ENCODE measurements at places on chromosomes 1 and 21.

- no peak for DNase-seq
These were observed 40.0 kb downstream of the SYNJ1 start for GRCh38 chr21:32687643-32688345.

DNA sequence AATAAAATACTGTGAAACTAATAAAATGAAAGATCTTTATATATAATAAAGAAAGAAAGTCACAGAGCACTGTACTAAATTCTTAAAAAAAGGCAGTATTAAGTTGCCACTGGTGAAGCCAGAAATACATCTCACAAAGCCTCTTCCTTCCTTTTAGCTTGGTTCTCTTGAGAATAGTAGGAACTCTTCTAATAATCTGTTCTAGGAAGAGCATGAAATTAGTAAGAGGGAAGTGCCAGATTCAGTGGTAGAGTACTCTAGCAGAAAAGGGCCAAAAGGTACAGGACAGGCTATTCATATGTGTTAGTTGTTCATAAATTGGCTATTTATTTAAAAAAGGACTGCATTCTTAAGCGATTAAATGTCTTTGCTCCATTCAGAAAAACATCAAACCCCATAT lies 33.7 kb downstream of the CTTNBP2NL start:
- no peak for DNase-seq

- no peak for DNase-seq
These were observed 46.9 kb downstream of the IL23R start for GRCh38 chr1:67213164-67213563.

- DNase-seq: no peak
These were observed 1.1 kb downstream of the GRIK1 start for GRCh38 chr21:29938776-29939103.

- DNase-seq: no peak
These were observed 2.2 kb downstream of the C1QTNF12 start for GRCh38 chr1:1244192-1244811.

GRCh38 chr1:180131510-180131909 lies 23.2 kb upstream of the QSOX1 start:
- DNase-seq: no peak

GRCh38 chr1:91981996-91982609 lies 32.9 kb downstream of the BRDT start:
- no peak for DNase-seq

GRCh38 chr1:244647819-244648218 lies 5.1 kb upstream of the DESI2 start:
- no peak for DNase-seq

DNA sequence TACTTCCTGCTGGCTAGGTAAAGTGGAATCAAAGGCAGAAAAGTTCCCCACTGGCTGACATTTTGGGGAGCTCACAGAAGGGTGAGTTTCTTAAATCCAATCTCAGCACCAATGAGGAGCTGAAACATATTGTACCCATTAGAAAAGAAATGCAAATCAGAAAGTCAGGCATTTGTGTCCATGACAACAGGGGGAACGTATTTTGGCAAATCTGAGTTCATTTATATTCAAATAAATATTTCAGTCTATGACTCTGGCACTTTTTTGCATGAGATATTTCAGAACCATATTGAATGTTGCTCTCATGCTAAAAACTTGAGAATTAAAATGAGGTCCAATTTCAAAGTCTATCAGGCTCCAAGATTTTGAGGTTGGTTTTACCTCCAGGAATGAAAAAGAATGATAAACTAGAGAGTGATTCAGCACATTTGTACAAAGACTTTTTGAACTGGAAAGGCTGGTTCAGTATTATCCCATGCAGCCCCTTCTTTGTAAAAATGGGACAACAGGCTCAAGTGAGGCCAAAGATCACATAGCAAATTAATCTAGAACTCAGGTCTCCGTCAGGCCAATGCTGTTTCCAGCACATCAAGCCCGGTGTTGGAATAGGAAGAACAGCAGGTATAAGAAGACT lies 202.2 kb downstream of the RRAGC start:
- no peak for DNase-seq

GRCh38 chr1:182601416-182601786 lies 2.8 kb downstream of the RGS16 start:
- no peak for DNase-seq

DNA sequence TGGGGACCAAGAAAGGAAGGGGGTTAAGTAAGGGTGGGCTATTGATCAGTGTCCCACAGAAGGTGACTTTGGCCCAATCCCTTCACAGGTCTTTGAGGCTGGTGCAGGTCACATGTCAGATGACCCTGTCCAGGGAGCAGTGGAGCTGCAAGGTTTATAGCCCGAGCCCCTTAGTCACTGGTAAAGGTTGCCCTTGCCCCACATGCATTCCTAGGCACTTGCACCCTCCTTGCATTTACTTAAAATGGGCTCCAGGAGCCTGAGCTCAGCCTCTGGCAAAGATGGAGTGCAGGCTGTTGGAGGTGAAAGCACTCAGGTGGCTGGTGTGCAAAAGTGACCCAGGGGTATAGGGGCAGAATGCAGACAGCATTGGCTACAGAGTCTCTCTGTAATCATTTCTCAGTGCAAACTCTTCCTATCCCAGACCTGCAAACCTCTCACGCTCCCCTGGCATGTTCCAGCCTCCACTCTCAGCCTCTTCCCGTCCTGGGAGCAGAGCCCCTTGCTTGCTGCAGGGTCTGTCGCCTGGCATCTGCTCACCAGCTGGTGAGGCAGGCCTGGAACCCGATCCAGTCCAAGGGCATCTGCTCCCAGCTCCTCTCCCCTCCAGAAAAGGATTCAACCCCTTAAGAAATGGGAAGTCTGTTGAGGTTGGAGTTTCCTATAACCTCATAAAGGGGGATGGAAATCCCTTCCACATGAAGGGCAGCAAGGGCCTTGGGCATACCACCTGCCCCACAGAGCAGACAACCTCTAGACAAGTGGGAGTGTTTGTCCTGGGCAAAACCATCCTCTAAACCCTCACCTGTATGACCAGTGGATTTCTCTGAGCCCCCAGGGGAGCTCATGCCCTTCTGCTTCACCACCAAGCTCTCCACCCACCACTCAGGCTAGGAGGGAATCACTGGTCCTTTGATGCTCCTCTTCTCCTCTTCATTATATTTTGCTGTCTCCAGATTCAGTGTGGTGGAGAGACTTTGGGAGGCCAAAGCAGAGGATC lies 23.1 kb upstream of the PTPRF start:
- DNase-seq: no peak

DNA sequence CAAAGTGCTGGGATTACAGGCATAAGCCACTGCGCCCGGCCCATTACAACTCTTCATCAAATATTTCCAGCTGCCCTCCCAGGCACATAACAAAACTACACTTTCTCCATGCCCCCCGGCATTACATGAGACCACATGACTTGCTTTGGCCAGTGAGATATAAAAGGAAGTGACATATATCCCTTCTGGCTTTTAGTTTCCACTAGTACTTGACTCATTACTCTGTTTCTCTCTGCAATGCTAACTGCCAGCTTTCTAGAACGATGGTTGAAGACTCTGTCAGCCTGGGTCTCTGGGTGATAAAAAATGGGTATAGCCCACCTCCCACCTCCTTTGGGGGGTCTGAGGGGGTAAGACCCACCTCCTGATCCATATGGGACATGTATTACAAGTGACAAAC lies 24.2 kb downstream of the ABL2 start:
- no peak for DNase-seq

GRCh38 chr1:188022661-188023060 lies 1193.9 kb downstream of the PLA2G4A start:
- DNase-seq: no peak

DNA sequence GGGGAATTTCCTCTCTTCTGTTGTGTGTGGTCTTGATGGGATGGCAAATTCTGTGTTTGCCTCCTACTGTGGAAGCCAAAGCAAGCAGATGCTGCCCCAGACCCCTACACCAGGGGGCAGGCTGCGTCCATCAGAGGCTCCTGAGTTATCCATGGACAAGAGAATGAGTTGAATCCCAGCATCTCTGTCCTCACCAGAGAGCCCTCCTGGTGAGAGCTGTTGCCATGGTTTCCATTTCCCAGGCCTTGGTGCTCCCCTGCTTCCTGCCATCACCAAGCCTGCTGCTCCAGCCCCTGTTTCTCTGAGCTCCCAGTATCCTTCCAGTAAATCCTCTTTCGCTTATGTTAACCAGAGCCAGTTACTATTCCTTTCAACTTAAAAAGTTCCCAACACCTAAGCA lies 20.4 kb upstream of the GNG12 start:
- DNase-seq: no peak
